Left renal pelvis (tissue), 4 donors: ENCODE measurements at places on chromosomes 7 and 10.

DNA sequence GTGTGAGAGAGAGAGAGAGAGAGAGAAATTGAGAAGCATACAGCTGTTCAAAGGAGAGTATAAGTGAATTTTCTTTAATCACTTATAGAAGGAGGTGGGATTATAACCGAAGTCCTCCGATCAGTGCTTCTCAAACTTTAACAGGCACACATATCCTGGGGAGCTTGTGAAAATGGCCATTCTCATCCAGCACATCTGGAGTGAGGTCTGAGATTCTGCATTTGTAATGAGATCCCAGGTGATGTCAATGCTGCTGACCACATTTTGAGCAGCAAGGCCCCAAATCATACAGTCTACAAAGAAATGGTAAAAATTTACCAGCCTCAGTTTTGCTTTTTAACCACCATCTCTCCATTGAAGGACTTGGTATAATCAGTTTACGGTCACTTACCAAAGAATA, 219.0 kb downstream of the PTEN start:
- DNase-seq: no peak

- DNase-seq: no peak
Observed at GRCh38 chr7:45224832-45225231, 67.2 kb downstream of the RAMP3 start.

- DNase-seq: no peak
Observed at GRCh38 chr10:119871881-119872609, 598 bp downstream of the MCMBP start.

DNA sequence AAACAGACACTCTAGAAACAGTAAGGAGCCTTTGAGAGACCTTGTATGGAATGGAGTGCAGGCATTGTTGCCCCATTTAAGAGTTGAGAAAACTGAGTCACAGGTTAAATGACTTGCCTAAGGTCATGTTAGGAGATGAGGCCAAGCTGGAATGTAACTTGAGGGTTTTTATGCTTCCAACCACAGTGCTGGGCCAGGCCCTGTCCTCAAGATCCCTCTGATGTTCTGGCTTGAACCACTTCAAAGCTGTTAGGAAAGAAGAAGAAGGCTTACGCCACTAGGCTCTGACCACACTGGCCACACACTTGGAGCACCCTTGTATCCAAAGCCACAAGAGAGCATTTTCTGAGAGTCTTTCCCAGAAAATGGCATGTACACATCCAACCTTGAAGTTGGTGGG, 42.7 kb downstream of the PLAU start:
- DNase-seq: no peak
